ENCODE measurements at places on chromosomes 16 and 17.

DNA sequence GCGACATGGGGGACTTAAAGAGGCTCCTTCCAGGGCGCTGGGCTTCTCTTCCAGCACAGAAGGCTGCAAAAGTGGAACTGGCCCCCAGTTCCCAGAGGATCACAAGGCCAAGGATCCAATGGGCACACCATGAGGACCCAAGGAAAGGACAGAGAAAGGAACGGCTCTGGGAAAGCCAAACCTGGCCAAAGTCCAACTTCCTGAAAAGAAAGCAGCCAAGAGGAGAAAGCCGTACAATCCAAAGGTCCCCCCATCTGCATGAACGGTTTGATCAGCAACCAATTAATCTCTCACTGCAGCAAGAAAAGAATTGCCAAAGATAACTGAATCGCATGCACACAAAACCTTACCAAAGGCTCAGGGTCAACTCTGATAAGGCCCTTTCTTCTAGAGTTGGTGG, 19.8 kb upstream of the ICAM2 start:
- no peak for DNase-seq

GRCh38 chr16:10171221-10171620, 11.0 kb downstream of the GRIN2A start:
- no peak for DNase-seq

- no peak for DNase-seq
Measured at GRCh38 chr16:56647641-56648431, 3.9 kb upstream of the MT1B start.

GRCh38 chr16:22383827-22384226, 9.4 kb upstream of the CDR2 start:
- DNase-seq, result no peak

DNA sequence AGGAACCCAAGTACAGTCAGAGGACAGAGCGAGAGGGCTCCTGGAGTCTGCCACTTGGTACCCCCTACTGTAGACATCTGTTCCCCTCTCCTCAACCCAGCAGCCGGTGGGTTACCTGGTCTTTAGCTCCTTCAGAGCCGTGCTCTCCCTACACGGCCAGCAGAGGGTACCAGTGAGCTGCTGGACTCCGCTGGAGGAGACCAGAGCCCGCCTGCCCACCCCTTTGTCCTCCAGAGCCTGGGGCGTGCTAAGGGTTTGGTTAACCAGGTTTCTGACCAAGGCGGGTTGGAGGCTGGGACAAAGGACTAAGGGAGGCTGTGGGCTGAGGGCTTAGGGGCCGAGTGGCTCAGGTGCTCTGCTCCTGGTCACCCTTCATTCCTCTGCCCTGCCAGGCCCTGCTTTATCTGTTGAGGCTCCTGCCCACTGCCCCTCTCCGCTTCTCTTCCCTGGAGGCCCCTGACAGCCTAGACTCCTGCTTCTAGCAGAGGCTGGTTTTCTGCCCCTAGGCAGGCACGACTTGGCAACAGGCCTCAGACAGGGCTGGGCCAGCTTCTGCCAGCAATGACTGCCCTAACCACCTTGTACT, 2.7 kb upstream of the HSD11B2 start:
- DNase-seq, result peak; percentile 82

DNA sequence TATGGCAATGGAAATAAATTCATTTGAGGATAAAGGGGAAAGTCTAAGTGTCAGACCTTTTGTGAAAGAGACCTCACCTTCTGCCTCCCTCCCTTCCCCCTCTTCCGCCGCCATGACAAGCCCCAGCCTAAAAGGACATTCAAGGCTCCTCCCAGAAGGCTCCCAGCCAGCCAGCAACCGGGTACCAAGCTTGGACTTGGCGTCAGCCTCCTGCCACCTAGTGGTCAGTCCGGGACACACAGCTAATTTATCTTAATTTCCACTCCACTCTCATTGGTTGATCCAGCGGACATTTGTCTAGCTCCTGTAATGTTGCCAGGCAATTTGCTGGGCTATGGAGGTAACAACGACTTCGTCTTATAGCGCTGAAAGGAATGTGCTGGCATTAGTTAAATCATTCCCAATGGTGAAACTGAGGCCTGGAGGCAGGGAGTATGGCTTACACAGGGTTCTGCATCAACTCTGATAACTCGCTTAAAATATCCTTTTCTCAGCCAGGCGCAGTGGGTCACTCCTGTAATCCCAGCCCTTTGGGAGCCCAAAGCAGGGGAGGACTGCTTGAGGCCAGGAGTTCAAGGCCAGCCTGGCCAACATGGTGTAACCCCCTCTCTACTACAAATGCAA, 19.3 kb upstream of the CLEC3A start:
- peak; percentile 82 for DNase-seq

DNA sequence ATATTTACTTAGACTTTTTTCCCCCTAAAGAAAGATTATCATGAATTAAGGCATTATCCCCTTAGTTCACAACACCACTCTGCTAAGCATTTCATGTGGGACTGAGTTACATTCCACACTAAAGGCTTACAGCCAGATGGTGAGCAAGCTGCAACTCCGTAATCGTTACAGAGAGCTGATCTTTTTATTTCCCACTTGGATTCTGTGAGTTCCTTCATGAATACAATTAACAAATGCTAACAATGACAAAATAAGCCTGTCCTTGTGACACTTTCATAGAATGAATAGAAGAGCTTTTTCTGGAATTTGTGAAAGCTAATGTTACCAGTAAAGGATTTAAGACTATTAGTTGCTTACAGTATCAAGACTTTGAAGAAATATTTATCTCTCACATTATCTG, 8.7 kb downstream of the OGFOD1 start:
- no peak for DNase-seq
